Natural killer cell (primary cell): ENCODE measurements at places on chromosomes 1 and 21. TPM values are rescaled to one million over a fixed set of nuclear protein-coding genes. Genes with fewer than 3 reads are reported as not detected.
A peak's percentile ranks its signal among the peaks of the same experiment; 100 is the strongest.

GRCh38 chr21:38802050-38803026 lies 3.4 kb upstream of the ETS2 start:
- H3K4me1 ChIP-seq = peaks cover 14% of the 10 kb centered on the region
- no peak for DNase-seq
- H3K4me3 ChIP-seq = no peak overlapping the region
- H3K27me3 ChIP-seq = no peaks in the 10 kb centered on the region

DNA sequence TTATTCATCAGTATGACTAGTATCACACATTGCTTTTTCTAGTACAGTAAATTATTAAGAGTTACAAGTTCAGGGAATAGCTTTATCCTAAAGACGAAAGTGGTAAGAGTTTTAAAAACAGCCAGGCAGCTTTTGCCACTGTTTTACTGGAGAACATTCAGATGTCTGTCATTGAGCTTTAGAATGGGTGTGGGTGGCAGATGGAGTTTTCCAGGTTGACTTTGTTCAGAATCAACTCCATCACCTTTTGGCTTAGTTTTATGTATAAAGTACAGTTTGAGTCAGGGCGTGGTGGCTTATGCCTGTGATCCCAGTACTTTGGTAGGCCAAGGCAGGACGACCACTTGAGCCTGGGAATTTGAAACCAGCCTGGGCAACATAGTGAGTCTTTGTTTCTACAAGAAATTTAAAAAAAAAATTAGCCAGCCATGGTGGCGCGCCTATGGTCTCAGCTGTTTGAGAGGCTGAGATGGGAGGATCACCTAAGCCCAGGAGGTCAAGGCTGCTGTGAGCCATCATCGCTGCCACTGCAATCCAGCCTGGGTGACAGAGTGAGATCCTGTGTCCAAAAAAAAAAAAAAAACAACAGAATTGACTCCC lies 29.9 kb upstream of the PLEKHM2 start:
- H3K4me1 ChIP-seq = no peaks in the 10 kb centered on the region
- H3K27me3 ChIP-seq = no peaks in the 10 kb centered on the region
- no peak for DNase-seq
- H3K27ac ChIP-seq = no peak overlapping the region
- no peak overlapping the region for H3K4me3 ChIP-seq

- DNase-seq = no peak
- no peaks in the 10 kb centered on the region for H3K4me1 ChIP-seq
- no peaks in the 10 kb centered on the region for H3K27me3 ChIP-seq
- peaks cover 5% of the 10 kb centered on the region for H3K36me3 ChIP-seq
Measured at GRCh38 chr21:45219517-45219916, 68.2 kb downstream of the POFUT2 start.

DNA sequence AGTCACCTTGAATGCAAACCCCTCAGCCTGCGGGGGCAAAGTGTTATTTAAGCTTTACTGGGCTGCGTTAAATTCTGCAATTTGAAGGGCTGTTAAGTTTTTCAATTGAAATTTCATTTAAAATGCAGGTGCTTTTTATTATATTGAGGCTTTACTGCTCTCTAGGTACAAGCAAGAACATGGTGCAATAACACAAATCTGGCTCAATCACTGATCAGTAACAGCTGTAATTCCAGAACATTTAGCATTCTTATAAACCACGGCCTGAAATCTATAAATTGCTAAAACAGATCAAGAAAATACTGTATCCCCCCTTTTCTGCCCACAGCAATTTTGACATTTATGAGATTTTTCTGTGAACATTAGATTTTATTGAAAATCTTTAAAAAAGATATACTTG lies 322.8 kb downstream of the KCTD3 start:
- no peak for DNase-seq
- no peaks in the 10 kb centered on the region for H3K4me1 ChIP-seq
- no peak overlapping the region for H3K27ac ChIP-seq

TMEM200B gene
- not detected for total RNA-seq

DNA sequence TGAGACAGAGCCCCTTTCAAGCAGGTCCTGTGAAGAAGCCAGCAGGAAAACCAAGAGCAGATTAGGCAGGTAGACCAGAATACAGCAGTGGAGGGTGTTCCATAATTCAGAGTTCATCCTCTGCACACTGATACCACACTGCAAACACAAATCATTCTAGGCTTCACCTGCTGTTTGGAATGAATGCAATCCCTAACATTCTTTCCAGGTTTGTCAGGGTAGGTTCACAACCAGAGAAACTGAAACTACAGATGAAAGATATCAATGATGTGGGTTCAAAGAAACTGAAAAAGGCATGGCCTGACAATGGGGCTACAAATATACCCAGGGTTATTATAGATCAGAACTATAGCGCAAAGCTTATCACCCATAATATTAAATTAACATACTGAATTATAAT lies 8.9 kb upstream of the SGIP1 start:
- H3K4me3 ChIP-seq = no peak overlapping the region
- H3K4me1 ChIP-seq = no peaks in the 10 kb centered on the region
- no peak overlapping the region for H3K27ac ChIP-seq

C1orf141 gene
- not detected for total RNA-seq

PTGFR gene
- not detected for total RNA-seq

- H3K27me3 ChIP-seq = no peaks in the 10 kb centered on the region
- no peaks in the 10 kb centered on the region for H3K36me3 ChIP-seq
- no peaks in the 10 kb centered on the region for H3K4me1 ChIP-seq
- H3K4me3 ChIP-seq = no peak overlapping the region
Measured at GRCh38 chr1:117740496-117740895, 134.6 kb downstream of the TENT5C start.

- no peak overlapping the region for H3K27ac ChIP-seq
- no peak overlapping the region for H3K4me3 ChIP-seq
- peaks cover 6% of the 10 kb centered on the region for H3K4me1 ChIP-seq
- no peaks in the 10 kb centered on the region for H3K36me3 ChIP-seq
- no peak for DNase-seq
Measured at GRCh38 chr21:38354746-38355145, 98.0 kb downstream of the KCNJ15 start.

GRCh38 chr1:198655459-198656121 lies 16.8 kb downstream of the PTPRC start:
- no peak overlapping the region for H3K4me3 ChIP-seq
- H3K27ac ChIP-seq = peak overlapping the region; percentile 86
- H3K4me1 ChIP-seq = peaks cover 22% of the 10 kb centered on the region
- DNase-seq = no peak
- peaks cover 43% of the 10 kb centered on the region for H3K36me3 ChIP-seq
- H3K27me3 ChIP-seq = no peaks in the 10 kb centered on the region

DNA sequence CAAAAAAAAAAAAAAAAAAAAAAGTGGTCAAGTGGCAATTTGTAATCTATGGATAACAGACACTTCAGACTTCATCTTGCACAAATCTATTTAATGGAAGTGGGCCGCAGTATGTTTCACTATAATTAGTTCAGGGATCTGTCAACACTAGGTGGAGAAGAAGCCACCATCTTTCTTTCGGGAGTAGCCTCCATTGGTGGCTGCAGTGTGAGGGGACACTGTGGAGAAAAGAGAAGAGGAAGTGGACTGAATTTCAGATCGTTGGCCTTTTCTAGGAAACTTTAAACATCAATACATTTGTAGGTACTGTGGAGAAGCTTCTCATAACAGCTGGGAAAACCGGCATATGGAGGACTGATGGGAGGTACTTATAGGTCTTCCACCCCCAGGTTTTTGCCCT lies 8.0 kb upstream of the ELAPOR1 start:
- H3K4me1 ChIP-seq = peaks cover 9% of the 10 kb centered on the region
- H3K4me3 ChIP-seq = no peak overlapping the region
- no peak for DNase-seq

ANKRD35 gene
- 0.23 TPM for total RNA-seq

DNA sequence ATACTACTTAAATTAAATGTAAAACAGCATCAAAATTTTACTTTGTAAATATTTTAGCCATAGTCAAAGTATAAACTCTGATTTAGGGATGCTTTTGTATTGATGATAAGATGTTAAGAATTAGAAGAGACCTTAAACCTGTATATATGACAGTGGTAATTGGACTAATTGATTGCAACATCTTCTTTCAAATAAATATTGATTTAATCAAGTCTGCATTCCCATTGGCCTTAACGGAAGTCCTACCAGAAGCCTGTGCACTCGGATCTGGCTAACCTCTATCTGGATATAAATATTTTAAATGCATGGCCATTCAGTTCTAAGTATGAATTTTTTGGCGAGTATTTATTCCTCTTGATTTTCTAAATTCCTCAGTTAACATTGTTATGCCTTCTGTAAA lies 856.1 kb downstream of the USP25 start:
- no peak overlapping the region for H3K27ac ChIP-seq
- H3K4me3 ChIP-seq = no peak overlapping the region
- DNase-seq = no peak
- no peaks in the 10 kb centered on the region for H3K36me3 ChIP-seq

PSMG1 gene
- total RNA-seq = 12.1 TPM

DNA sequence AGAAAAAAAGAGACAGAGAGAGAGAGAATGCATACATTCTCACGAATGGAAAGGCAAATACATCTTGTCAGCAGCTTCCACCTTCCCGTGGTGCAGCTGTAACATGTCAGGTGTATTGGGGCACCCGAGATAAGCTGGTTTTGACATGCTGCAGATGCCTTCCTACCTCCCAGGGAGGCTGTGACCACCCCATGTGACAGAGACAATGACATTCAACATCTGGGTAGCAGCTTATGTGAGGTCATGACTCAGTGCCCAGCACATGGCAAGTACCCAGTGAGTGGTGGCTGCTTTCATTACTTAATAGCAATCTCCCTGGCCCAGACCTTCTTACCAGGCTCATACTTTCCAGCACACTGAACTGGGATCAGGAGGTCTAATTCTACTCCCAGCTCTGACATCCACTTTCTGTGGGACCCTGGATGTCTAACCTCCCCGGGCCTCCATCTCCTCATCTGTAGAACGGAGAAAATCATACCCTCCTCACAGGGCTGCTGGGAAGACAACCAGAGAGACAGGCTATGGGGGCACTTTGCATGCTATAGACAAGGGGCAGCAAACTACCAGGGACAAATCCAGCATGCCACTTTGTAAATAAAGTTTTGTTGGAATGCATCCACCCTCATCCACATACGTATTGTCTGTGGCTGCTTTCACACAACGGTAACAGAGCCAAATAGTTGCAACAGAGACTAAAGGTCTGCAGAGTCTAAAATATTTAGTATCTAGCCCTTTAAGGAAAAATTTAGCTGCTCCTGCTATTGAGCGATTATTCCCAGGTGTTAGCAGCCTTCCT lies 38.5 kb upstream of the ZBTB40 start:
- H3K4me3 ChIP-seq = no peak overlapping the region
- H3K27ac ChIP-seq = no peak overlapping the region
- H3K36me3 ChIP-seq = no peaks in the 10 kb centered on the region
- H3K4me1 ChIP-seq = no peaks in the 10 kb centered on the region

- no peaks in the 10 kb centered on the region for H3K27me3 ChIP-seq
- peaks cover 25% of the 10 kb centered on the region for H3K36me3 ChIP-seq
- DNase-seq = no peak
- no peaks in the 10 kb centered on the region for H3K4me1 ChIP-seq
- no peak overlapping the region for H3K27ac ChIP-seq
Measured at GRCh38 chr1:36034692-36035091, 49.2 kb upstream of the TEKT2 start.

STXBP3 gene
- 63.1 TPM for total RNA-seq

PRDX6 gene
- total RNA-seq = 95.2 TPM

GRCh38 chr1:44543064-44543744 lies 131.1 kb downstream of the TMEM53 start:
- no peak for DNase-seq
- H3K27ac ChIP-seq = no peak overlapping the region
- no peaks in the 10 kb centered on the region for H3K4me1 ChIP-seq
- no peak overlapping the region for H3K4me3 ChIP-seq
- no peaks in the 10 kb centered on the region for H3K27me3 ChIP-seq

- peaks cover 2% of the 10 kb centered on the region for H3K27me3 ChIP-seq
- no peak overlapping the region for H3K4me3 ChIP-seq
- no peak overlapping the region for H3K27ac ChIP-seq
- H3K36me3 ChIP-seq = no peaks in the 10 kb centered on the region
- no peak for DNase-seq
- H3K4me1 ChIP-seq = peaks cover 1% of the 10 kb centered on the region
Measured at GRCh38 chr1:203359010-203359571, 8.2 kb upstream of the FMOD start.

MTARC1 gene
- 2.5 TPM for total RNA-seq

EPHA8 gene
- not detected for total RNA-seq

DAP3 gene
- total RNA-seq = 97.5 TPM

DNA sequence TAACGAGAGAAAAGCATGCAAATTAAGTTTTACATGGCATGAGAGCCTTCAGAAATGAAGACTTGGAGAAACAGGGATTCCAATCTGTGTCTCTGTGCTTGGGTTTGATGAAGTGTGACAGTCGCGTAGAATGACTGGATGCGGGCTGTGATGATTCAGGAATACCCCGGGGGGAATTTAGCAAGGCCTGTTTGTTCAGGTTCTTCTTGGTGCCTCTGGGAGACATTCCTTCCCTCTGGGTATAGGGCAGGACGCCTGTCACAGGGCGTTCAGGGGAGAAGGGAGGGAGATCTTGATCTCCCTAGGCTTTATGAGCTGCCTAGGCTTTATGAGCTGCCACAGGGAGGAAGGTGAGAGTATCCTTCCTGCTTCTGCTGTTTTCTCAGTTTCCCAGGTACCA lies 36.6 kb downstream of the DOP1B start:
- peaks cover 4% of the 10 kb centered on the region for H3K36me3 ChIP-seq
- no peak for DNase-seq
- peaks cover 3% of the 10 kb centered on the region for H3K4me1 ChIP-seq
- no peak overlapping the region for H3K27ac ChIP-seq
- no peak overlapping the region for H3K4me3 ChIP-seq

GRCh38 chr1:43473463-43473862 lies 19.7 kb upstream of the HYI start:
- H3K4me3 ChIP-seq = no peak overlapping the region
- no peak for DNase-seq
- H3K27ac ChIP-seq = no peak overlapping the region

- no peaks in the 10 kb centered on the region for H3K36me3 ChIP-seq
Measured at GRCh38 chr1:19813643-19813960, 1.5 kb downstream of the RNF186 start.

GRCh38 chr1:242523719-242524570 lies 552 bp downstream of the PLD5 start:
- DNase-seq = no peak
- no peaks in the 10 kb centered on the region for H3K36me3 ChIP-seq
- H3K4me3 ChIP-seq = no peak overlapping the region
- H3K4me1 ChIP-seq = peaks cover 8% of the 10 kb centered on the region
